Stimulated activated CD8-positive, alpha-beta memory T cell treated with anti-CD3 and anti-CD28 coated beads, Interleukin-7, amount 100 ng/mL, for 1 hour (primary cell): ENCODE measurements at places on chromosomes 1 and 21.

DNA sequence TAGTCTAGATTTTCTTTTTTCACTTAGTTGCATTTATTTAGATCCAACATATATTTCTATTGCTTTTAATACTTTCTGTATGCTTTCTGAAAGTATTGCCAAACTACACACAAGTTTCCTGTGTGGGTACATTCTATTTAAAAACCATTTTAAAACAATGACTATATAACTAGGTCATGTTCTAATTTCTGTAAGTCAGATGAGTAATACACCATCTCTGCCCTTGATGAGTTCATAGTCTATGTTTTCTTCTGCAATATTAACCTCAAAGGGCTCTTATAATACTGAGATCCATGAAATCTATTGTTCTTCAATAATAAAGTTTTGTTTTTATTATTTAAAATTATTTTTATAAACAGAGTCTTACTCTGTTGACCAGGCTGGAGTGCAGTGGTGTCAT, 68.3 kb downstream of the RNASEL start:
- no peak for DNase-seq

GRCh38 chr1:225631021-225631663, 21.8 kb downstream of the ENAH start:
- DNase-seq: no peak

GRCh38 chr1:183248989-183249691, 63.1 kb downstream of the LAMC2 start:
- no peak for DNase-seq

DNA sequence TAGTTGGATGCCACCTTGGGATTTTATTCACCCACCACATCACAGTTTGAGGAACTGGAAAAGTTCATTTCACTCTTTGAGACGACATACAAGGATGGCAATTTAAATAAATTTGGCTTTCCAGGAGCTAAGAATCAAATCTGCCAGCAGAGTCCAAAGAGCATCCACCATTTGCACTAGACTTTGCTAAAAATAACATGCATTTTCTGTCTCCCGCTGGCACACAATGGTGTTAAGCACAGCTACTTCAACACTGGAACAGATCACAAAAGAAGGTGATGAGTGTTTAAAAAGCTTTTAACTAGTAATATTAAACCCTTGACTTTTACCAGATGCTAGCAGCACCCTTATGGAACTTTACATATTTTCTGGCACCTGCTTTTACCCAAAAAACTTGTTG, 44.6 kb downstream of the MAEL start:
- no peak for DNase-seq

- DNase-seq: no peak
Measured at GRCh38 chr1:224795591-224795990, 133.9 kb upstream of the DNAH14 start.

DNA sequence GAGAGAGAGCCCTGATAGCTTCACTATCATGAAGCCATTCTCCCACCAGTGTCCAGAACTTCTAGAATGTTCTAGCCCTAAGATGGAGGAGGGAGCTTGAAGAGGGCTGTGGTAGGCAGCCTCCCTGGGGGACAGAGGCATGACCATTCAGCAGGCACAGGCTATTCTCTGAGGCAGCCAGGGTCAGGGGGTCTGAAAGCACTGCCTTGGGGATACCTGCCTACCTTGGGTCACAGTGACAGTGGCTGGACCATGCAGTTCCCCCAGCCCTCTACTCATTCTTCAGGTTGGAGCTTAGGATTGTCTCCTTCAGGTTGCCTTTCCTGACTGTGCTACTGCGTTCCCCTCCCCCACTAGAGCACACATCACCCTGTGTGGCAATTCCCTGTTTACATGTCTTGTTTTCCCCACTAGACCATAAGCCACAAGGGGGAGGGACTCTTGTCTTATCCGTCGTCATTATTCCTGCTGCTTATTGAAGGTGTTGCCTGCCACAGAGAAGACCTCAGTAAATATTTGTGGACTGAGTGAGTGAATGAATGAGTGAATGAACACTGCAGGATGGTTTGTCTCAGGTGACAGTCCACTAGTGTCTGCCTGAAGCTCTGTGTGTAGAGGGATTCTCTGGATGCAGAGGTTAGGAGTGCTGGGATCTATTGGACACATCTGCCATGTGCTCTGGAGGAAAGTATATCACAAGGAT, 5.2 kb downstream of the ZDHHC18 start:
- DNase-seq: no peak

DNA sequence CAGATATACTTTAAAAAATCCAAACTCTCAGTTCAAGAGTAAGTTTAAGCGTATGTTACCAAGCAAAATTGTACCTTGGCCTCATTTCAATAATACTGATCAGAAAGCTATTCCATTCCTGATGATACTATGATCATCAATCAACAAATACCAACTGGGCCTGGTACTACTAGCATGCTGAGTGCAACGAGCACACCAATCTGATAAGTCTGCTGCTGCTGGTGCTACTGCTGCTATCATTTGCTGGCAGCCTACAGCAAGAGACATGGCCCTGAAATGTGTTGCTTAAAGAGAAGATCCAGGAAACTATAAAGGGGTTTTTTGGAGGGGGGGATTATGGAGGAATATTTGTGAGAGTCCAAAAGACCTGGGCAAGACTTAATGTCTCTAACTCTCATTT, 39.7 kb downstream of the NME7 start:
- DNase-seq: no peak
